Effector CD4-positive, alpha-beta T cell (primary cell): ENCODE measurements at places on chromosomes 1 and 21.

- DNase-seq, result no peak
Measured at GRCh38 chr21:31041295-31042079, 3.2 kb upstream of the KRTAP19-8 start.

GRCh38 chr1:163766257-163766918, 444.6 kb downstream of the NUF2 start:
- DNase-seq, result no peak

- DNase-seq, result peak; percentile 88
Measured at GRCh38 chr1:150979092-150980056, 2.7 kb upstream of the ANXA9 start.

DNA sequence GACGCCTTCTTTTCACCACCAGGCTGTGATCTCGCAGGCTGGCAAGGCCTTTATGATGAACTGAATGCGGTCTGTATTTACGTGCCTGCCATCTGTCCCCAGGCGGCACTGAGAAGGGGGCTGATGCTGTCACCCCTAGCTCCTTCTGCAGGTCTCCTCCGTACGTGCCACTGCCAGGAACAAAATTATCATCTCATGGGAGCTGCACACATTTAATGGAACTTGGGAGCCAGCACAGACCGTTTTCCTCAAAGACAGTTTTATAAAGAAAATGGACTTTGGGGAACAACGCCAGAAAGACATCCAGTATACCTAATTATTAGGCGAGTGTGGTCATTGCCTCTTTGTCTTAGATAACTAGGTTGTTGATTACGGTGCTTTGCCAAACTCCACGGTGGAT, 434.5 kb downstream of the KIF26B start:
- DNase-seq, result no peak

DNA sequence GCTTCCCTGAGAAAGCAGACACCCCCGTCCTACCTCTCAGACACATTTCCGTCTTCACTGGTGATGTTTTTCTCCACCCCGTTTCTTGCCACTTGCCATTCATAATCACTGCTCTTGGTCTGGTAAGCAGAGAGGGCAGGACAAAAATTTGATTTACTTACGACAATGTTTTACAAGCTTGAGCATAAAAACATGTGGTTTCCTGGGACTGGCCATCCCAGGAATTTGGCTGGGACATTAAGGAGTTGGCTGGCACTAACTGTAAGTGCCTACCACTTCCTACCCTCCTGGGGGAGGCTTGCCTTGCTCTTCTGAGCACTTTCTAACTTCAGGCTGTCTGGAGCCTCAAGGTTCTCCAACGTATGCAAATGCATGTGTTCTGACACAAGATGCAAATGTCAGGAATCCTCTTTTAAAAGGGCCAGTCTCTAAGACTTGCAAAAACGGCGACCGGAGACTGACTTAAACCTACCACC, 24.2 kb downstream of the ZBTB18 start:
- no peak for DNase-seq

- DNase-seq, result no peak
Measured at GRCh38 chr1:86641318-86641717, 63.1 kb upstream of the SH3GLB1 start.

DNA sequence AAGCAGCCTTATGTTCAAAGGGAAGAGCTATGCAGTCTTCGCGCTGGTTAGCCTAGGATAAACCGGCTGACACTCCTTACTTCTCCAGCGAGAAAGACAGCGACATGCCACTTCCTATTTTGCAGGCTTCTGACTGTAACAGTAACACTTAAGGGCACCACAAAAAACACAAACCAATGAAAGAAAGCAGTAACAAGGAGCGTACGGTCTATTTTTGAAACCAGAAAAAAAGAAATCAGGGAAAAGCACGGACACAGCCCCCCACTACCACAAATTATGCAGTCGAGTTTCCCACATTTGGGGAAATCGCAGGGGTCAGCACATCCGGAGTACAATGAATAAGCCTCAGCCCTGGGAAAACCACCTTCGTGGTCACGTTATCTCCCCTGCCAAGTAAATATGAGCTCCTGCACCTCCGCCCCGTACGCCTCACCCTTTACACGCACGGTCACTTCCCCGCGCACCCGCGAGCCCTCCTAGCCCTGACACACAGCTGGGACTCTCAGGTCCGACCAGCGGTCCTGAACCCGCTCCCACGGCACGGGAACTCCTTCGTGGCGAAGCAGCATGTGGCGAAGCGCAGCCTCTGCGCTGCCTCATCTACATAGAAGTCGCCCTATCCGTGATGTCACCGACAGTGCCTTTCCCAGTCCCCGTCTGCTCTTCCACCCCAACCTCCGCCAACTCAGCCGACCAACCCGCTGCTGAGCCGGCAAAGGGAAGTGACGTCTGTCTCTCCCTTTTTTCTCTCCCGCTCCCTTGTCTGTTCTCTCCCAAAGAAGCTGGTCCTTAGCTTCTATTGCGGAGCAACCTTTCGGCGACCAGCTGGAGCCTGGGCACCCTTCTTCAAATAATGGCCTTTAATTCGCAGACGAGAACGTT, 40.9 kb upstream of the PPIAL4F start:
- peak; percentile 52 for DNase-seq

- no peak for DNase-seq
Measured at GRCh38 chr1:223775054-223775453, 62.7 kb downstream of the CAPN2 start.

DNA sequence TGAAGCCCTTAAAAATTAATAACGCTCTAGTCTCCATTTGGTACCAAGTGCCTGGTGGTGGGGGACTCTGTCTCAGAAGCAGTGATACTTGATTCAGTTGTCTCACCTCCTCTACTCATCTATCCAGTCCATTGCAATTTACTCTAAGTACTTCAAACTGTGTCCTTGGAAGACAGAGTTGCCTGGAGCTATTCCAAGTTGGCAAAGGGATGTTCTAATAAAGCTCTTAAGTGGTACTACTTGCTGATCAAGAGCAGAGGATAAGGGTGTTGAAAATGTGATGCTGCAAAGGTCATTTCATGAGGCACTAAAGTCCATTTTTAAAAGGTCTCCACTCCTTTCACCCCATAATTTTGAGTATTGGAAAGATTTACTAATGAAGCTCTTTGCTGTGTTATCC, 142.2 kb downstream of the NFIA start:
- DNase-seq, result no peak

DNA sequence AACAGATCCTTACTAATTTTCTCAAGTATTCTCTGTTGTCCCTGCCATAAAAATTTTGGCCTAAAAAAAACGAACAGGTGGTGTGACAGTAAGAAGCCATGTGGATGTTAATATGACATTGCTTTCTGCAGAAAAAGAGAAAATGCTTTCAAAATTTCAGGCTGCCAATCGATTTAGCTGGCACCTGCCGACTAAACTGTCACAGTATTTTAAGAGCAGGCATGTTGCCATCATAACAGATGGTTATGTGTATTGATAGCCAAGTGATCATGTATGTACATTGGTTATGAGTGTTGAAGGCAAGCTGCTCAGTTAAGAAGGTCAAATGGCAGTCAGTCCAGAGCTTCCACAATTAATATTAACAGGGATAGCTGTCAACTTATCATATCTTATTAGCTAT, 1017.0 kb downstream of the MRPL39 start:
- DNase-seq, result no peak

DNA sequence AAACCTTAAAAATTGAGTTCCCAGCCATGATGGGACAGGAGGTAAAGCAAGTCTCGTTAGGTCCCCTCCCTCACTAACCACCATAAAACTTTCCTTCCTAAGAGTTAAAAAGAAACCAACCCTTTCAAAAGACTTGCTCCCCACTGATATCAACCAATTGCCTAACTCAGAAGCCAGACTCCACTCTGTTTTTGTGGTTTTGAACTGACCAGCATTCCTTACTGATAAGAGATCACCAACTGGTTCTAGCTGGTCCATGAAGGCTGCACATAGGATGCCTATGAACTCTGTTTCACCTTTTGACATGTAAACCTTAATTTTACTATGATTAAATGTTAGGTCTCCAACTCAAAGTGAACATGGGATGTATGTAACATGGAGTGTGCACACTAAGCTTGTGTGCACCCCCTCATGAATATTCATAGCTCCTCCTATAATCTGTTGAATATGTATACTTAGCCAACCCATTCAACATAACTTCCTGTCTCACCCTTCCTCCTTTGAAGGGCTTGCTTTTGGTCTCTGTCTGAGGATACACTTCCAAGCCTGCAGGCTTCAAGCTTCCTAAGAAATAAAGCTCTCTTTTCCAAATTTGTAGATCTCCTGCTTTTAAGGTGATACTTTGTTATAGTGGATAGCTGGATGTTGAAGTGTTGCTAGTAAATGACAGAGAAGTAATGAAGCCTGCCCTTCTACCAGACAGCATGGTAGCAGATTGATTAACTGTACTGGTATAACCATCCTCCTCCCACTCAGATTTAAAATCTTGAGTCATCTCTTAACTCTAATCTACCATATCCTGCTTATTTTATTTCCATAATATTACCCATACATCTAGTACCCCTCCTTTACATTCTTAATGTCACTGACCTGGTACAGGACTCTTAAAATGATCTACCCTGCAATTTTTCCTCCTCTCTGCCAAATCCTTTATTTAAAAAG, 95.6 kb downstream of the ZNF644 start:
- DNase-seq, result no peak

DNA sequence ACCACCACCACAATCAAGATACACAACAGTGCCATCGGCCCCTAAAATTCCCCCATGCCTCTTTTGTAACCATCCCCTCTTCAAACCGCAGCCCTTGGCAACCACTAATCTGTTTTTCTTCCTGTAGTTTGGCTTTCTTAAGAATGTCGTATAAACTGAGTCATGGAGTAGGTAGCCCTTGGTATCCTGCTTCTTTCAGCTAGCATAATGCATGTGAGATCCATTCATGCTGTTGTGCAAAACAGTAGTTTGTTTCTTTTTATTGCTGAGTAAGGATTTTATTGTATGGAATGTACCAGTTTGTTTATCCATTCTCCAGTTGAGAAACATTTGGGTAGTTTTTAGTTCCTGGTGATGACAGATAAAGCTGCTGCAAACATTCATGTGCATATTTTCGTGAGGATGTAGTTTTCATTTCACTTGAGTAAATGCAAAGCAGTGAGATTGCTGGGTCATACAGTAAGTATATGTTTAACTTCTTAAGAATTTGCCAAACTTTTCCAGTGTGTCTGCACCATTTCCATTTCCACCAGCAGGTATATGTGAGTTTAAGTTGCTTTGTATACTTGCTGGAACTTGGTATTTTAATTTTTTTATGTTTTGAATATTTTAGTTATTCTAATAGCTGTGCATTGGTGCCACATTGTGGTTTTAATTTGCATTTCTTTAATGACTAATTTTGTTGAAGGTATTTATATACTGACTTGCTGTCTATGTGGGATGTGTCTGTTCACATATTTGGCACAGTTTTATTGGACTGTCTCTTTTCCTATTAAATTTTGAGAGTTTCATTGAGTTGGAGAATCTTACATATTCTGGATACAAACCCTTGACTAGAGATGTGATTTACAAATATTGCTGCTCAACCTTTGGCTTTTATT, 148.4 kb upstream of the MAP1LC3C start:
- no peak for DNase-seq

DNA sequence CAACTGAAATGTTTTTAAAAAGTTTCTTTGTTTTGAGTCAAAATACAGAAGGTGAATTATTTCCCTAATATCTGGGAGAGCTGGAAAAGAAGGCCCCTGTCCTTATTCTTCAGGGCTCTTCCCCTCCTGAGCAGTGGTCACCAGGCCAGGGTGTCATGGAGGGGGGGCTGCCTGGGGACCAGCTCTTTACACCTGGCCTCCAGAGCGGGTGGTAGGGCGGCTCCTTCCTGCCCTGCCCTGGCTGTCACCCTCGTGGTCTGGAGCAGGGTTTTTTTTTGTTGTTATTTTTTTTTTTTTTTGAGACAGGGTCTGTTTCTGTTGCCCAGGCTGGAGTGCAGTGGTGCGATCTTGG, 6.6 kb downstream of the SKI start:
- DNase-seq, result no peak

GRCh38 chr1:221725735-221726672, 15.9 kb downstream of the DUSP10 start:
- no peak for DNase-seq

DNA sequence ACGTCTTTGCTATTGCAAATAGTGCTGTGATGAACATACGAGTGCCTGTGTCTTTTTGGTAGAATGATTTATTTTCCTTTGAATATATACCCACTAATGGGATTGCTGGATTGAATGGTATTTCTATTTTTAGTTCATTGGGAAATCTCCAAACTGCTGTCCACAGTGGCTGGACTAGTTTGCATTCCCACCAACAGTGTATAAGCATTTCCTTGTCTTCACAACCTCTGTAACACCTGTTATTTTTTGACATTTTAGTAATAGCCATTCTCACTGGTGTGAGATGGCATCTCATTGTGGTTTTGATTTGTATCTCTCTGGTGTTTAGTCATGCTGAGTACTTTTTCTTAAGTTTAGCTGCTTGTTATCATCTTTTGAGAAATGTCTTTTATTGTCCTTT, 215.0 kb downstream of the FMN2 start:
- no peak for DNase-seq

DNA sequence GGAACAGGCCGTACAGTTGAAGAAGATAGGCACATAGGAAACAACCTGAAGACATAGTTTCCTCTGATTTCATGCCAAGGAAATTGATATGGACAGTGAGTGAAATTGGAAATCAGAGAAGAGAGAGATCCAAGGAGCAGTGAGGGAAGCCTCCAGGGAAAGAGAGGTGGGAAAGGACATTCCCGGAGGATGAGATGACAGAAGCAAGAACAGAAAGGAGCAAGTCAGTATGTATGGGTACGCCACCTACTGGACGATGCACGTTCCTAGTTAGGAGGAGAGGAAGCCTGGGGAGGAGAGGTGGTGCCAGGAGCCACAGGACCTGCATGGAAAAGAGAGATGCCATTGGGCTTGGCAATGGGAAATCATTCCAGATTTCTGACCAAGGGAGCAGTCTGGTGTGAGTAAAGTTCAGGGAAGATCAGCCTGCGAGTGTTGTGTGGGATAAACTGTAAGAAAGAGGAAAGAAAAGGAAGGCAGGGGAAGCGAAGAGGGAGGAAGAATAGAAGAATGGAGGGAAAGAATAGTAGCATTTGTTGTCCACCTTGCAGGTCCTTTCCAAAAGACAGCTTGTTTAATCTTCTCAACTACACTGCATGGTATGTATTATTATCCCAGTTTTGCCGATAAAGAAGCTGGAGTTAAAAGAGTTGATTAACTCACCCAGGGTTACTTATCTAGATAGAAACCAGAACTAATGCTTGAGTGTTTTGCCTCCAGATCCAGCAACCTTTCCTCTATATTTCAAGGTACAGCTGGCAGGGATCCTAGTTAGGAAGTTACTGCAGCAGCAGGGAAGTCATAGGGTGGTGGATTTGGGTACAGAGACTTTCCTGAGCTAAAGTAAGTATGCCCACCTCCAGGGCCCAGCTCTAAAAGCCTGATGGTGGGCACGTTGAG, 27.4 kb downstream of the C1orf116 start:
- peak; percentile 19 for DNase-seq

DNA sequence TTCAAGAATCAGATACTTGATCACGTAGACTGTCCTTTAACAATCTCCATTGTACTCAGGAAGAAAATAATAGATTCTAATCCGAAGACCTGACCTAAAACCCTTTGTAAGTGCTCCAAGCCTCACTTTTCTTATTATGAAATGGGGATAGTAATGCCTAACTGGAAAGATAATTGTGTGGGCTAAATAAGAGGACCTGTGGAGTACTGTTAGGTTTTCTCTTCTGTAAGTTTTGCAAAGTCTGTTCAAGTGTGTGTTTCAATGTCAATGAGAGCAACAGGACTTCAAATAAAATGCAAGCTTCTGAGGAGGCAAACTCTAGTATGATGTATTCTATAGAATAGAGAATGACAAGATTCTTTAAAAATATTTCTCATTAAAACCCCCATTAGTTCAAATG, 348.6 kb downstream of the USP25 start:
- DNase-seq, result no peak
